Lower lobe of right lung (tissue), 2 donors: ENCODE measurements at places on chromosomes 11 and 22. TPM values are rescaled to one million over a fixed set of nuclear protein-coding genes. Genes with fewer than 3 reads are reported as not detected.

- no peak for DNase-seq
- no peaks in the 10 kb centered on the region for H3K27me3 ChIP-seq
- no peaks in the 10 kb centered on the region for H3K4me1 ChIP-seq
- H3K4me3 ChIP-seq: no peak overlapping the region
- no peaks in the 10 kb centered on the region for H3K36me3 ChIP-seq
These were observed 43.9 kb downstream of the CCDC34 start for GRCh38 chr11:27319072-27319471.

- no peak for DNase-seq
- H3K4me1 ChIP-seq: peaks cover 14% of the 10 kb centered on the region
- no peaks in the 10 kb centered on the region for H3K36me3 ChIP-seq
- H3K27ac ChIP-seq: peak overlapping the region; percentile 61
These were observed 1.1 kb downstream of the SYTL2 start for GRCh38 chr11:85809863-85810262.

GRCh38 chr22:31490496-31490925, 869 bp upstream of the EIF4ENIF1 start:
- H3K27ac ChIP-seq: peak overlapping the region; percentile 98
- peaks cover 28% of the 10 kb centered on the region for H3K36me3 ChIP-seq
- H3K4me1 ChIP-seq: peaks cover 34% of the 10 kb centered on the region

DNA sequence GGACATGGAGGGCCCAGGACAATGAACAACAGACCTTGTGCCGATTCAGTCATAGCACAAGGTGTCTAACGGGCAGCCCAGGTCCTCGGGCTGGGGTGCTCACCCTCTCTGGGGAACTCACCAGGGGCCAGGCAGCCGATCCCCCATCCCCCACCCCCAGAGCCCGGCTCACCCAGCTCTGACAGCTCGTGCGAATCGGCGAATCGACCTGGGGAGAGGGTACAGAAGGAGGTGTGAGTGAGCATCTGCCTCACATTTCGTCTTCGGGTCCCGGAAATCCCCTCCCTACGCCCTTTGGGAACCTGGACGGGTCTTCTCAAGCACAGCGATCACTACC, 423 bp downstream of the PEX16 start:
- peaks cover 39% of the 10 kb centered on the region for H3K36me3 ChIP-seq
- H3K4me1 ChIP-seq: peaks cover 43% of the 10 kb centered on the region
- H3K4me3 ChIP-seq: peak overlapping the region; percentile 100
- no peak for DNase-seq
- H3K27me3 ChIP-seq: peaks cover 8% of the 10 kb centered on the region

GRCh38 chr11:62245271-62245753, 3.3 kb downstream of the SCGB1D2 start:
- no peaks in the 10 kb centered on the region for H3K4me1 ChIP-seq
- H3K27ac ChIP-seq: no peak overlapping the region
- no peak for DNase-seq
- no peak overlapping the region for H3K4me3 ChIP-seq
- no peaks in the 10 kb centered on the region for H3K36me3 ChIP-seq
- peaks cover 8% of the 10 kb centered on the region for H3K27me3 ChIP-seq

- H3K36me3 ChIP-seq: no peaks in the 10 kb centered on the region
- H3K4me3 ChIP-seq: no peak overlapping the region
- no peak for DNase-seq
- H3K27ac ChIP-seq: no peak overlapping the region
- H3K27me3 ChIP-seq: peaks cover 6% of the 10 kb centered on the region
These were observed 147.5 kb downstream of the GRIK4 start for GRCh38 chr11:120659076-120659475.

DNA sequence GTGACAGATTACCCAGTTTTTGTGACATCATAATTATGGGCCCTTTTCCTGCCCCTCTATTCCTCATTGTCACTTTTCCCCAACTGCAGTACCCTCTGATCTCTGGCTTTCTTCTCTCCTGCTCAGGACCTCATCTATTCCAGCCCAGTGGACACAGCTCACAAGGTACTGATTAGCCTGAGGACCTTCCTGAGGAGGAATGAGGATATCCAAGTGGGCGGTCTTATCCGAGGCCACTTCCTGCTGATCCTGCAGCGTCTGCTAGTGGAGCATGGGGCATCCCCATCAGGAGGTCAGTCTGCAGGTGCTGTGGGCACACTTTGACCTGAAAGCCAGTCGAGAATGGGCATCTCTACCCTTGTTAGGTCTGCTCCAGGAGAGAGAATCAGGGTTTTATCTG, 24.5 kb upstream of the CCDC134 start:
- DNase-seq: no peak
- H3K27ac ChIP-seq: no peak overlapping the region
- peaks cover 5% of the 10 kb centered on the region for H3K4me1 ChIP-seq
- H3K27me3 ChIP-seq: no peaks in the 10 kb centered on the region

DNA sequence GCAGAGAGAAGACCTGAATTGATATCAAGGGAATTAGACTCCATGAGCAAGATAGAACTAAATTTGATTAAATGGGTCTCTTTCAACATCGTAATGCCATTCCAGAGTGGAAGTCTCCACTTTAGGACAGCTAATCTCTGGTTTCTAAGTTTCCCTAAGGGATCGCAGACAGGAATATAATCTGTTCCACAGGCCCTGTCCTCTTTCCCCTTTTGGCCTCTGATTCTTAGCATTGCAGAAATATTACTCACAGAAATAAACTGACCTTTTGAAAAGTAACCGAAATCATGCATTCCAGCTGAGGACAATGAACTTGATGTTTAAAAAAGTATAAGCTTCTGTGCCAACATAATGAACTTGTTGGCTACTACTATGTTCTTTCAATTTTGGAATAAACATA, 227.8 kb downstream of the ETS1 start:
- H3K27me3 ChIP-seq: no peaks in the 10 kb centered on the region
- no peak for DNase-seq
- no peak overlapping the region for H3K4me3 ChIP-seq
- no peaks in the 10 kb centered on the region for H3K36me3 ChIP-seq
- H3K4me1 ChIP-seq: peaks cover 16% of the 10 kb centered on the region

GRCh38 chr11:68905421-68906360, 2.0 kb downstream of the IGHMBP2 start:
- peaks cover 25% of the 10 kb centered on the region for H3K4me1 ChIP-seq
- H3K27me3 ChIP-seq: no peaks in the 10 kb centered on the region
- DNase-seq: no peak
- H3K4me3 ChIP-seq: no peak overlapping the region
- no peak overlapping the region for H3K27ac ChIP-seq

DNA sequence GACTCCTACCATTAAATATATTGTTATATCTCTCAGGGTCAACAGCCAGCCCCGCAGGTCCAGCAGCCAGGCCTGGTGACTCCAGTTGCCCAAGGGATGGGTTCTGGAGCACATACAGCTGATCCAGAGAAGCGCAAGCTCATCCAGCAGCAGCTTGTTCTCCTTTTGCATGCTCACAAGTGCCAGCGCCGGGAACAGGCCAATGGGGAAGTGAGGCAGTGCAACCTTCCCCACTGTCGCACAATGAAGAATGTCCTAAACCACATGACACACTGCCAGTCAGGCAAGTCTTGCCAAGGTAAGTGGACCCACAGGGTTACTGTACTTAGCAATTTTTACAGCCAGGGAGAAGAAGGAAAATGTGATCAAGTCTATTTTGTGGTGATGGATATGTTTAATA, 35.1 kb downstream of the EP300 start:
- no peaks in the 10 kb centered on the region for H3K4me1 ChIP-seq
- peak; percentile 69 for DNase-seq
- H3K27ac ChIP-seq: no peak overlapping the region
- no peak overlapping the region for H3K4me3 ChIP-seq
- no peaks in the 10 kb centered on the region for H3K27me3 ChIP-seq
- H3K36me3 ChIP-seq: peaks cover 95% of the 10 kb centered on the region

- no peaks in the 10 kb centered on the region for H3K4me1 ChIP-seq
- no peaks in the 10 kb centered on the region for H3K36me3 ChIP-seq
- peaks cover 19% of the 10 kb centered on the region for H3K27me3 ChIP-seq
- DNase-seq: no peak
- H3K4me3 ChIP-seq: no peak overlapping the region
These were observed 636.6 kb downstream of the NTM start for GRCh38 chr11:132006884-132007580.

- H3K27me3 ChIP-seq: no peaks in the 10 kb centered on the region
- DNase-seq: no peak
- no peak overlapping the region for H3K27ac ChIP-seq
- H3K36me3 ChIP-seq: no peaks in the 10 kb centered on the region
- H3K4me3 ChIP-seq: no peak overlapping the region
These were observed 40.8 kb downstream of the RIBC2 start for GRCh38 chr22:45454275-45454674.

DNA sequence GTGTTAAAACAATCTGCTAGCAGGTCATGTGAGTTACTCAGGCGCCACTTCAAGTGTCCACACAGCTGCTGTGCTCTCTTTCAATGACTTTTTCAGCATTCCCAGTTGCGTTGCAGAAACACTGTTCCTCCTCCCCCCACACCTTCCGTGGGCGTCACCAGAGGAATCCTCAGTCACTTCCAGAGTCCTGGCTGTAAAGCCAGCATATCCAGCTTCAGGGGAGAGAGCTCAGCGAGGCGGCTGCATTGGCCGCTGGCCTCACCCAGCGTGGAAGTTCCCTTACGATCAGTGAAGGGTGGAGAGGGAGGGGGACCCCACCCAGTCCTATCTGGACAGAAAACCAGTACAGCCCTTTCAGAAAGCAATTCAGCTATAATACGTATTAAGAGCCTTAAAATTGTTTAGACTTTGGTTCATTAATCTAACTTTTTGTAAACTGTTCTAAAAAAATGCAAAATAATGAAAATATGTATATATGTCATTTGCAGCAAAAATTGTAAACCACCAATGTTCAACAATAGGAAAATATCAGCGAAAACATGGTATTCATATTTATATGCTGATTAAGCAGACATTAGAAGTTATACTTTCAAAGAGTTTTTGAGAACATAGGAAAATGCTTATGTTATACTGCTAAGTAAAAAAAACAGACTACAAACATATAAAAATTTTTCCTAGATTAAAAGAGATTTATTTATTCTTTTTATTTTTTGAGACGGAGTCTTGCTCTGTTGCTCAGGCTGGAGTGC, 2.8 kb upstream of the ANO9 start:
- H3K4me1 ChIP-seq: peaks cover 48% of the 10 kb centered on the region
- H3K27me3 ChIP-seq: peaks cover 16% of the 10 kb centered on the region
- peak overlapping the region; percentile 1 for H3K4me3 ChIP-seq
- no peak overlapping the region for H3K27ac ChIP-seq
- DNase-seq: peak; percentile 72

GRCh38 chr11:118135796-118136165, 16.8 kb downstream of the SCN4B start:
- no peaks in the 10 kb centered on the region for H3K4me1 ChIP-seq
- H3K4me3 ChIP-seq: no peak overlapping the region
- no peak for DNase-seq
- no peaks in the 10 kb centered on the region for H3K27me3 ChIP-seq
- H3K36me3 ChIP-seq: peaks cover 5% of the 10 kb centered on the region
- no peak overlapping the region for H3K27ac ChIP-seq

DNA sequence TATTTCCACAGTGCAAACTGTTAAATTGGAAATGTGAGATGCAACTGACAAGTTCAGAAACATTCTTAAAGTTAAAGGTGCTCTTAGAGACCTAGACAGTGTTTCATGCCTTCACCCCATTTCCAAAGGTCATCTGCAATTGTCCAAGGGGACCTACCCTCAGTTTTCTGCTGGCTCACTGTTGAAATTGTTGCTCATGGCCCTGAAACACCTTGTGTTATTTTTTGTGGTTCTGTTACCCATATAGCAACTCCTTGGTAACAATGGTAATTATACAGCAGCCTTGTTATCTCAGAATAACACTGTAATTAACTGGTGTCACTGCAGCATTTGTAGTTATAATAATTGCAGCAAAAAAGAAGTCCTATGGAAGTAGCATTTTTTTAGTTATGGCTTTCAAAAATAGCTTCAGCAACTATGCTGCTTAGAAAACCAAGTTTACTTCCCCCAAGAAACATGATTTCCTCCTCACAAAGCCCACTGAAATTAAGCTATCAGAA, 49.2 kb upstream of the CCDC34 start:
- peaks cover 3% of the 10 kb centered on the region for H3K4me1 ChIP-seq
- no peaks in the 10 kb centered on the region for H3K27me3 ChIP-seq
- no peak for DNase-seq
- H3K36me3 ChIP-seq: no peaks in the 10 kb centered on the region
- no peak overlapping the region for H3K4me3 ChIP-seq

DNA sequence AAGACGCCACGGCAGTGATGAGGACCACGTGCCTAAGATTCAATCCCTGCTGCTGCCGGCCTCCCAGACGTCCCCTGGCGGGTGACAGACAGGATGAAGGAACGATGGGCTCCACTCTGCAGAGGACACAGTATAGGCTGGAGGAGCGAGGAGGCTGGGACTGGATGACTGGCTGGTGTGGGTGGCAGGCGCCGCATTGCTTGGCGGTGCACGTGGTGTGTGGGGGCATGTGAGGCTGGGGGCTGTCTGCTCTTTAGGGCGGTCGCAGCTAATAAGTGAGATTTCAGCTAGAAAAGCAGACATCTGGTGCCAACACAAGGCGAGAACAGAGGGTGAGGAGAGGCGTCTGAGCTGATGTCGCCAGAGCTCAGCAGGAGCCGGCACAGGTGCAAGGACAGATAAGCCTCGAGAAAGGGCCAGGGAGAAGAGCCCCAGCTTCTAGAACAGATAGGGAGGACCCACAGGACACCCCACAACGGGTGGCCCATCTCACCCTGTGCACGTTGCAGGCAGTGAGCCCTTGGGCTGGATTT, 33.2 kb downstream of the TSPAN4 start:
- H3K36me3 ChIP-seq: peaks cover 14% of the 10 kb centered on the region
- H3K4me3 ChIP-seq: no peak overlapping the region
- DNase-seq: no peak
- H3K27ac ChIP-seq: no peak overlapping the region
- H3K27me3 ChIP-seq: no peaks in the 10 kb centered on the region

GRCh38 chr11:100863080-100863581, 176.0 kb downstream of the ARHGAP42 start:
- no peak overlapping the region for H3K27ac ChIP-seq
- H3K4me1 ChIP-seq: no peaks in the 10 kb centered on the region
- H3K36me3 ChIP-seq: no peaks in the 10 kb centered on the region
- H3K27me3 ChIP-seq: no peaks in the 10 kb centered on the region
- DNase-seq: no peak

DNA sequence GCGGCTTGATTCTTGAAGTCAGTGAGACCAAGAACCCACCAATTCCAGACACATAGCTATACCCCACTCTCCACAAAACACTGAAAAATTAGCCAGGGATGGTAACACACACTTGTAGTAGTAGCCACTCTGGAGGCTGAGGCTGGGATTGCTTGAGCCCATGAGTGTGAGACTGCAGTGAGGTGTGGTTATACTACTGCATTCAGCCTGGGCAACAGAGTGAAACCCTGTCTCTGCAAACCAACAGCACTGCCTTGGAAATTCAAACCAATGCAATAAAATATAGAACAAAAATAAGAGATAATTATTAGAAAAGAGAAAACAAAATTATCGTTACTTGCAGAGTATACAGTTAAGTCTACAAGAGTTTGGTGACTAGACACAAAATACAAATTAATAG, 20.2 kb upstream of the PRDM10 start:
- no peak overlapping the region for H3K27ac ChIP-seq
- no peak for DNase-seq
- H3K27me3 ChIP-seq: no peaks in the 10 kb centered on the region
- H3K4me1 ChIP-seq: no peaks in the 10 kb centered on the region

The BID gene
- total RNA-seq: 34.3 TPM

The APOBEC3A gene
- total RNA-seq: 14.2 TPM

The MUC6 gene
- 0.09 TPM for total RNA-seq

The MAP6 gene
- 10.8 TPM for total RNA-seq

The FOSL1 gene
- total RNA-seq: 2.2 TPM

The NAT10 gene
- total RNA-seq: 37.3 TPM
